ENCODE measurements at places on chromosomes 1 and 21. TPM values are rescaled to one million over a fixed set of nuclear protein-coding genes. Genes with fewer than 3 reads are reported as not detected.

GRCh38 chr1:37474697-37475379 lies 458 bp downstream of the ZC3H12A start:
- peak; percentile 48 for DNase-seq

DNA sequence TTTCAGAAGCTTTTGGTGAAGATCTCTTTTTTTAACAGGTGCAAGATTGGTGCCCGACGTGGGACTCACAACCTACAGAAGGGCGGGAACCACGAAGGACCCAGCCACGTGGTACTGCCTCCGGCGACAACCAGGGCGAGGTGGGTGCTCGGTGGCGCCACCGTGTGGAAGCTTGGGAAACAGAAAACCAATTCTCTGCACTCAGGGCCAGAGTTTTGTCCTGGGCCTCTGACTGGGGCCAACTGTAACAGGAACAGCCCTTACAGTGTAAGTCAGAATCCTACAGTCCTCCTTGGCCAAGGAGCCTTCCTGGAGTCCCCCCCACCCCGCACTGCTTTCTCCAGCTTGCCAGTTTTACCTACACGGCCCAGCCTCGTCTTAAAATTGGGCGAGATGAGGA lies 11.6 kb upstream of the S100A7A start:
- DNase-seq, result peak; percentile 84

GRCh38 chr1:185388346-185388745 lies 71.3 kb upstream of the IVNS1ABP start:
- no peak for DNase-seq

GRCh38 chr1:10007169-10007568 lies 10.1 kb downstream of the RBP7 start:
- DNase-seq, result no peak

OR2L5 gene
- total RNA-seq, result not detected

SPRR2G gene
- not detected for total RNA-seq

PRKCZ gene
- total RNA-seq, result 9.8 TPM

DPH5 gene
- total RNA-seq, result 59.6 TPM

OLFML2B gene
- 0.14 TPM for total RNA-seq
